ENCODE measurements at places on chromosomes 7 and 10. TPM values are rescaled to one million over a fixed set of nuclear protein-coding genes. Genes with fewer than 3 reads are reported as not detected.
A peak's percentile ranks its signal among the peaks of the same experiment; 100 is the strongest.

DNA sequence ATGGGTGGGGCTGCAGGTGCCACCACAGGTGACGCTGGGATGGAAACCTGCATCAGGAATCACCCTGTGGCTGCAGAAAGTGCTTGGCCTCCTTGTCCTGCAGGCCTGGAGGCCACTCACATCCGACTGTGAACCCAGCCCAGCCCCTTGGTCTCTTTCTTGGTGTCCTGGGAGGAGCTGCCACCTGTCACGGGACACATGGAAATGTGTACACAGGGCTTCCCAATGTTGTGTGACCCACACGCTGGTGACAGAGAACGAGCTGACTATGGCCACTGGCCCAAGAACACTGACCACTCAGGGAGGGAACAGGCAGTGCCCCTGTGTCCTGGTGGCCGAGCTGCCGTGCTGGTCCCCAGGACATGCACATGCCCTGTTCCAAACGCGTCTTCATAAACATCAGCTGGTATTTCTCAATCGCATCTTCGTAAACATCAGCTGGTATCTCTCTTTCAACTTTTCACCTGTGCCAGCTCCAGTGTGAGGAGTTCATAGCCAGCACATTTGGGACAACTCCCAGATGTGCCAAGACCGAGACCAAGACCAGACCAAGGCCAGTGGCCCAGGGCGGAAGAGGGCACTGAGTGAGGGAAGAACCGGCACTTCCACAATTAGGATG, 57.9 kb upstream of the INPP5A start:
- no peaks in the 10 kb centered on the region for H3K4me1 ChIP-seq
- no peak overlapping the region for H3K4me3 ChIP-seq
- no peak overlapping the region for H3K27ac ChIP-seq
- no peak for DNase-seq
- H3K36me3 ChIP-seq = no peaks in the 10 kb centered on the region

The ITIH5 gene
- not detected for total RNA-seq

GRCh38 chr7:4174451-4174850, 507.6 kb upstream of the FOXK1 start:
- DNase-seq = no peak
- no peaks in the 10 kb centered on the region for H3K27me3 ChIP-seq
- H3K36me3 ChIP-seq = no peaks in the 10 kb centered on the region
- no peaks in the 10 kb centered on the region for H3K4me1 ChIP-seq
- H3K4me3 ChIP-seq = no peak overlapping the region

GRCh38 chr10:86481761-86482160, 39.8 kb downstream of the WAPL start:
- DNase-seq = no peak
- H3K4me3 ChIP-seq = no peak overlapping the region
- no peaks in the 10 kb centered on the region for H3K27me3 ChIP-seq
- H3K36me3 ChIP-seq = peaks cover 4% of the 10 kb centered on the region
- peaks cover 2% of the 10 kb centered on the region for H3K4me1 ChIP-seq

The GJD4 gene
- not detected for total RNA-seq

DNA sequence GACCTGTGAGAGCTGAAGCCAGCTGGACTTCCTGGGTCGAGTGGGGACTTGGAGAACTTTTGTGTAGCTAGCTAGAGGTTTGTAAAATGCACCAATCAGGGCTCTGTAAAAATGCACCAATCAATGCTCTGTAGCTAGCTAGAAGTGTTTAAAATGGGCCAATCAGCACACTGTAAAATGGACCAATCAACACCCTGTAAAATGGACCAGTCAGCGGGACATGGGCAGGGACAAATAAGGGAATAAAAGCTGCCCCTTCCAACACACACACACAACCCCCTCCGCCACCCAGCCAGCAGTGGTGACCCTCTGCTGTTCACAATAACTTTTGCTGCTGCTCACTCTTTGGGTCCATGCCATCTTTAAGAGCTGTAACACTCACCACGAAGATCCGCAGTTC, 7.1 kb downstream of the ZNF511 start:
- H3K4me1 ChIP-seq = peaks cover 10% of the 10 kb centered on the region
- peak overlapping the region; percentile 34 for H3K4me3 ChIP-seq
- no peak overlapping the region for H3K27ac ChIP-seq
- DNase-seq = no peak

The TRIM74 gene
- total RNA-seq = not detected

The EBLN1 gene
- total RNA-seq = not detected

DNA sequence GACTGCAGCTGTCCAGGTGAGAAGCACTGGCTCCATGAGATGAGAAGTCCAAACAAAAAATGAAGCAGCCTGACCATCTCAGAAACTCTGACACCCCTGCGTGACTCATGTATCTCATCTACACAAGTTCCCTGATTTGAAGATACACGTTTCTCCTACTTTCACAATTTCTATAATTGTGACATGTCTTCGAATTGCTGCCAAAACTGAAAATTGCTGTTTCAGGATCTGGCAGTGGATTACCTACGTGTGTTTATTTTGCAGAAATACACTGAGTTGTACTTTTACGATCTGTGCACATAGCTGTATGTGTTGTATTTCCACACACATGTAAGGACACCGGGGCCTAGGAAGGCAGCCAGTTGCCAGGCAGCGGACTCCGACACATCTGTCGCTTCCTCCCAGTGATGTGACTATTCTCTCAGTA, 53.2 kb downstream of the LARP4B start:
- no peak overlapping the region for H3K27ac ChIP-seq
- H3K27me3 ChIP-seq = no peaks in the 10 kb centered on the region
- H3K4me3 ChIP-seq = no peak overlapping the region
- H3K36me3 ChIP-seq = peaks cover 17% of the 10 kb centered on the region

DNA sequence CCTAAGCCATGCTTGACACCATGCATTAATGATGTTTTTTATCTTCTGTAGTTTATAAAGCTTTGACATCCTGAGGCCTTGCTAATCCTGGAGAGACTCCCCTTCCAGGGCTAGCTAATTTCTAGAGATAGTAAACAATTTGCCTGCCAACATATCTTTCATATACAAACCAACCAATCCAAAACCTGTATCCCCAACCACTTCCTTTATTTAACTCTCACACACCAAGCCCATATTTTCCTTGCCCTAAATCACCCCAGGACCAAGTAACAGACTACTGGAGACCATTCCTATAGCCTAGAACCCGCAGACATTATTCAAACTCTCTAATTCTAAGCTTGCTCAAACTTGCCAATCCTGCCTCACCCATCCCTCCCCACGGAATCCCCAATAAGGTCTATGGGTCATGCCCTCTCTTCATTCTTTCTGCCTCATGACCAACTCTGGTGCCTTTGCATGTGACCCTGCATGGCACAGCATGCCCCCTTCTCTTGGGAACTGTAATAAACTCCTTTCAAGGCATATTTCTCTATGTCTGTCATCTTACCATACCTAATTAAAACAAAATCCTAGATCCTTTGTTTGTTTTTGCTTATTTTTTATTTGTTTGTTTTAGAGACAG, 116.6 kb upstream of the CACUL1 start:
- no peak overlapping the region for H3K27ac ChIP-seq
- no peak for DNase-seq
- H3K4me3 ChIP-seq = no peak overlapping the region
- no peaks in the 10 kb centered on the region for H3K4me1 ChIP-seq
- peaks cover 26% of the 10 kb centered on the region for H3K27me3 ChIP-seq
- peaks cover 4% of the 10 kb centered on the region for H3K36me3 ChIP-seq

The CUZD1 gene
- 3.9 TPM for total RNA-seq

GRCh38 chr7:14104861-14105260, 115.4 kb upstream of the ETV1 start:
- no peaks in the 10 kb centered on the region for H3K27me3 ChIP-seq
- no peak overlapping the region for H3K27ac ChIP-seq
- no peaks in the 10 kb centered on the region for H3K36me3 ChIP-seq

DNA sequence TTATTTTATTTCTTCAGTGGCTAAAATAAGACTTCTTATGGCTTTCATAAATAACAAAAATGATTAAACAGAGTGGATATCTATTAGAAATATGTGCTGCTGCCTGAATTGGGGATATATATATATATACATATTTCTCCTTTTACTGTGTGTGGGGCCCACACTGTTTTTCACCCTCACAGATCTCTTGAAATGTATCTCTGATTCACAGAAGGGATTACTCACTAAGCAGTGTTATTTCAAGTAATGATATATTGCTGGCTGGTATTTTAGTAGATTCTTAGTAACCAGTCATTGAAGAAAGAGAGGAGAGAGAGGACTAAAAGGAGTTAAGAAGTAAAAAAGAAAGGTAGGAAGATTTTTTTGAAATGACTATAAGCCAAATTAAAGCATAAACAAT, 308.6 kb upstream of the NRP1 start:
- no peak overlapping the region for H3K27ac ChIP-seq
- no peak for DNase-seq
- no peaks in the 10 kb centered on the region for H3K36me3 ChIP-seq

DNA sequence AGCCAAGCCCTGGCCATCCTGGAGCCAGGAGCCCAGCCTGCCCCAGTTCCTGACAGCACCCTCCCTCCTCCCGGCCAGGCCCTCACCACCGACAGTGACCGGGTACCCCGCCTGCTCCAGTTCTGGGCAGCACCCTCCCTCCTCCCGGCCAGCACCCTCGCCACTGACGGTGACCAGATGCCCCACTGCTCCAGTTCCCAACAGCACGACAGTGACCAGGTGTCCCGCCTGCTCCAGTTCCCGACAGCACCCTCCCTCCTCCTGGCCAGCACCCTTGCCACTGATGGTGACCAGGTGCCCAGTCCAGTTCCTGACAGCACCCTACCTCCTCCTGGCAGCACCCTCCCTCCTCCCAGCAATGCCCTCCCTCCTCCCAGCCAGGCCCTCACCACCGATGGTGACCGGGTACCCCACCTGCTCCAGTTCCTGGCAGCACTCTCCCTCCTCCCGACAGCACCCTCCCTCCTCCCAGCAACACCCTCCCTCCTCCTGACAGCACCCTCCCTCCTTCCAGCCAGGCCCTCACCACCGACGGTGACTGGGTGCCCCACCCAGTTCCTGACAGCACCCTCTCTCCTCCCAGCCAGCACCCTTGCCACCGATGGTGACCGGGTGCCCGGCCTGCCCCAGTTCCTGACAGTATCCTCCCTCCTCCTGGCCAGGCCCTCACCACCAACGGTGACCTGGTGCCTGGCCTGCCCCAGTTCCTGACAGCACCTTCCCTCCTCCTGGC, 40.3 kb downstream of the VIPR2 start:
- no peaks in the 10 kb centered on the region for H3K27me3 ChIP-seq
- H3K27ac ChIP-seq = no peak overlapping the region
- DNase-seq = peak; percentile 44
- no peaks in the 10 kb centered on the region for H3K36me3 ChIP-seq

The WEE2 gene
- total RNA-seq = 0.17 TPM

The PRKCQ gene
- 79.0 TPM for total RNA-seq

The MDFIC gene
- 109 TPM for total RNA-seq

DNA sequence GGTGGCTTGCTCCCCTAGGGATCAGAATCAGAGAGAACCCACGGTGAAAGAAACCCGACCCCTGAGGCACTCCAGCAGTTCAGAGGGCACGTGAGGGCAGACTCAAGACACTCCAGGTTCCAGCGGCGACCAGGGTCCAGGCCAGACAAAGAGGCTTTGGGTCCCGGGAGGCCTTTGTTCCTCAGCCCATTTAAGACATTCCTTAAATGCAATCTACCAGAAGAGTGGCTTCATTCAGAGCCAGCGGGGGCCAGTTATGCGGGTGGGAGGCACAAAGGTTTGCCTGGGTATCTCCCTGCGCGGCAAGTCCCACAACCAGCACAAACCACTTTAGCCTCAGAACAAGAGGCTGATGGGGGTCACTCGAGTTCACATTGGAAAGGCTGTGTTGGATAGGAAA, 53.6 kb downstream of the AFAP1L2 start:
- H3K27me3 ChIP-seq = peaks cover 4% of the 10 kb centered on the region
- H3K36me3 ChIP-seq = no peaks in the 10 kb centered on the region
- no peak overlapping the region for H3K4me3 ChIP-seq
- peaks cover 7% of the 10 kb centered on the region for H3K4me1 ChIP-seq

- H3K27ac ChIP-seq = no peak overlapping the region
- no peaks in the 10 kb centered on the region for H3K27me3 ChIP-seq
- DNase-seq = no peak
- H3K36me3 ChIP-seq = peaks cover 4% of the 10 kb centered on the region
These were observed 29.5 kb downstream of the PLEKHA8 start for GRCh38 chr7:30057741-30058140.

DNA sequence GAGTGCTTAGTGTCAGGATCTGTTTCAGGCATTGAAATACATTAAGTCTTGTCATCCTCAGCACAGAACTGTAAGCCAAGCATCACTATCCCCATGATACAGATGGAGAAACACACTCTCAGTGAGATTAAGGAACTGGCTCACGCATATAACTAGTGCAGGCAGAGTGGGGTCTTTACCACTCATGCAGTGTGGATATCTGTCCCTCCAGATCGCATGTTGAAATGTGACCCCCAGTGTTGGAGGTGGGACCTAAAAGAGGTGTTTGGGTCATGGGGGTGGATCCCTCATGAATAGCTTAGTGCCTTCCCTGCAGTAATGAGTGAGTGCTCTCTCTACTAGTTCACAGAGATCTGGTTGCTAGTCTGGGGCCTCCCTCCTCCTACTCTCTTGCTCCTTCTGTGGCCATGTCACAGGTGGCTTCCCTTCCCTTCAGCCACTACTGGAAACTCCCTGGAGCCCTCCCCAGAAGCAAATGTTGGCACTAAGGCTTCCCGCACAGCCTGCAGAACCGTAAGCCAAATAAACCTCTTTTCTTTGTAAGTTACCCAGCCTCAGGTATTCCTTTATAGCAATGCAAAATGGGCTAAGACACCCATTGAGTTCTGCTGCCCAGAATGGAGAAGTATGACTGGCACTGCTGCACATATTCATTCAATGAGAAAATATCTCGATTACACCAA, 31.8 kb upstream of the MSMB start:
- peak overlapping the region; percentile 81 for H3K27ac ChIP-seq
- peaks cover 47% of the 10 kb centered on the region for H3K4me1 ChIP-seq
- H3K36me3 ChIP-seq = no peaks in the 10 kb centered on the region
- no peak for DNase-seq
- no peaks in the 10 kb centered on the region for H3K27me3 ChIP-seq

The GPR15LG gene
- total RNA-seq = not detected

DNA sequence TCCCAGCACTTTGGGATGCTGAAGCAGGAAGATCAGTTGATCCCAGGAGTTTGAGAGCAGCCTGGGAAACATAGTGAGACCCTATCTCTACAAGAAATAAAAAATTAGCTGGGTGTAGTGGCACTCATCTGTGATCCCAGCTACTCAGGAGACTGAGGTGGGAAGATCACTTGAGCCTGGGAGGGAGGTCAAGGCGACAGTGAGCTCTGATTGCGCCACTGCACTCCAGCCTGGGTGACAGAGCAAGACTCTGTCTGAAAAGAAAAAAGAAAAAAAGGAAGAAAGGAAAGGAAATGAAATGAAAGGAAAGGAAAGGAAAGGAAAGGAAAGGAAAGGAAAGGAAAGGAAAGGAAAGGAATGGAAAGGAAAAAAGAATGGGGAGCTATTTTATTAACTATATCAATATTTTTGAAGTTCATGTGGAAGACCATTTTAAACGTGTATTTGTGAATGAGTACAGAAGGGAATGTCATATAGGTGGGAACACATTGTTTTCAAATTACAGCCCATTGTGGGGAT, 7.1 kb upstream of the IFIT2 start:
- no peaks in the 10 kb centered on the region for H3K36me3 ChIP-seq
- peaks cover 33% of the 10 kb centered on the region for H3K4me1 ChIP-seq
- peak overlapping the region; percentile 65 for H3K4me3 ChIP-seq
- peak overlapping the region; percentile 44 for H3K27ac ChIP-seq

The INPP5F gene
- total RNA-seq = 15.4 TPM
